ENCODE measurements at places on chromosomes 13 and 19.

- DNase-seq: no peak
Observed at GRCh38 chr13:53198017-53198416, 169.4 kb downstream of the OLFM4 start.

DNA sequence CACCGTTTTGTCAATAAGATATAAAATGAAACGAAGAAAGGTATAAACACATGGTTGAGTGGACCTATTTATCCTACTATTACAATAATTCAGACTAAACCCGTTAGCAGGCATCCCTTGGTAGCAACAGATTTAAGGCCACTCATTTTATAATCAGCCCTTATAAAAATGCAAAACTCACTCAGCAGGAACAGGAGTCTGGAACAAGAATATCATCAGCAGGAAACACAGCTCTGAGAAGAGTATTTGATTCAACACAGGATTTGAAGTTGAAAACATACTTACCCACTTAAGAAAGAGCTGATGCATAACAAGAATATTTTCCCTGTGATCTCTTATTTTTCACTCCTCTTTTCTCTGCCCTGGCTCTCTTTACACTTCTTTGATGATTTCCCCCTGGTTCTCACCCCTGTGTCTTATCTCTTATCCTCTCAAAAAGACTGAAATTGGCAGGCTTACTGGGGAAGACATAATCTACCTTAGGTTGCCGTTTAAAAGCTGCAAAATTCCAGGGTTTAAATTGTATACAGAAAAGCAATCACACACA, 1722.7 kb downstream of the SLITRK5 start:
- no peak for DNase-seq

GRCh38 chr19:3982701-3983541, 2.3 kb downstream of the EEF2 start:
- DNase-seq: no peak

DNA sequence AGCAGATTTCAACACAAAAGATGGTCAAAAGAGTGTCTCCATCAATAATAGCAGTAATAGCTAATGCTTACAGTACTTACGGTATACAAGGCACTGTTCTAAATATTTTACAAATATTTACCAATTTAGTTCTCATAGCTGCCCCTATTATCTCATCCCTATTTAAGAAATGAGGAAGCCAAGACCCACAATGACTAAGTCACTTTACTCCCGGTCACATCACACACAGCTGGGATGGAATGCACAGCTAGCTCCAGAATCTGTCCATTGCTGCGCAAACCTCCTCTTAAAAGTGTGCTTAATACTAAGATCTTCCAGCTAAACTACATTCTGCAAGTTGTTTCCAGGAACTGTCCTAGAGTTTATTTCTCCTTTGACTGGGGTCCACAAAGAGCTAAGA, 63.4 kb downstream of the RAP2A start:
- peak; percentile 27 for DNase-seq

- DNase-seq: no peak
Observed at GRCh38 chr19:5880604-5881078, 10.3 kb upstream of the FUT5 start.

- peak; percentile 99 for DNase-seq
Observed at GRCh38 chr19:2041683-2042484, 9.2 kb downstream of the MKNK2 start.

GRCh38 chr19:49224879-49225278, 67.3 kb downstream of the TRPM4 start:
- DNase-seq: peak; percentile 72

- DNase-seq: no peak
Observed at GRCh38 chr13:111961236-111961635, 105.7 kb upstream of the SOX1 start.

DNA sequence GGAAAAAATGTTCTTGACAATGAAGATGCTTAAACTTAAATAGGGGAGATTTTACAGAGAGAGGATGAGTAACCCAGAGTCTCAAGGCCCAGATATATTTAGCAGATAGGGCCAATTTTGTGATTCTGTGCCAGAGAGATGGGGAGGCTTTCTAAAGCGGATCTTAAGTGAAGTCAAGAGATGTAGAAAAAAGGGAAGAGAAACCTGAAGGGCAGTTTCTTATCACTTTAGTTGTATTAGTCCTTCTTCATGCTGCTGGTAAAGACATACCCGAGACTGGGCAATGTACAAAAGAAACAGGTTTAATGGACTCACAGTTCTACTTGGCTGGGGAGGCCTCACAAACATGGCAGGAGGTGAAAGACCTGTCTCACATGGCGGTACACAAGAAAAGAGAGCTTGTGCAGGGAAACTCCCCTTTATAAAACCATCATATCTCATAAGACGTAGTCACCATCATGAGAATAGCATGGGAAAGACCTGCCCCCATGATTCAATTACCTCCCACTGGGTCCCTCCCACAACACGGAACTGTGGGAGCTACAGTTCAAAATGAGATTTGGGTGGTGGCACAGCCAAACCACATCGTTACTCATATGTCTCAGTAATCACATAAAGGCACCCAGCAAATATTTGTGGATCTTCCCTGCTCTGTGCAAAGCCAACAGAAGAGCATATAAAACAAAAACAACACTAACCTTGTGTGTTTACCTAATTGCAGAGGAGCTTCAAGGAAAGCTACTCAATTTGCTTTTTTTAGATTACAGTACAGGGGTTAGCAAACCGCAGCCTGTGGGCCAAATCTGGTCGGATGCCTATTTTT, 102.6 kb upstream of the MYCBP2 start:
- peak; percentile 46 for DNase-seq

- no peak for DNase-seq
Observed at GRCh38 chr19:14182476-14182875, 23.5 kb downstream of the ADGRL1 start.

- peak; percentile 52 for DNase-seq
Observed at GRCh38 chr19:3125900-3126524, 9.8 kb upstream of the GNA15 start.
